ENCODE measurements at places on chromosomes 1 and 21. TPM values are rescaled to one million over a fixed set of nuclear protein-coding genes. Genes with fewer than 3 reads are reported as not detected.

Gene AADACL4
- not detected for total RNA-seq

Gene PRAMEF27
- not detected for total RNA-seq

DNA sequence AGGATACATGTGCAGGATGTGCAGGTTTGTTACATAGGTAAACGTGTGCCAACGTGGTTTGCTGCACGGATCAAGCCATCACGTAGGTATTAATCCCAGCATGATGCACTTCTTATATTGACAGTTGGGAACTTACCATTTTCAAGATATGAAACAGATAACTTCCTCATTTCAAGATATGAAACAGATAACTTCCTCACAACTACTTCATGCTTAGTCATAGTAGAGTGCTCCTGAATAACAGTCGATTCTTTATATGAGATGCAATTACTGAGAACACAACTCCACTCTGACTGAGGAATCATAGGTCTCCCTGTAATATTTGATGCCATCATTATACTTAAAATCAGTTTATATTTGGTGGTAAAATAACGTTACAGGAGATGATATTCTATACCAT, 1124.3 kb downstream of the AMY1C start:
- H3K27ac ChIP-seq, result no peak overlapping the region
- no peaks in the 10 kb centered on the region for H3K4me1 ChIP-seq
- H3K27me3 ChIP-seq, result no peaks in the 10 kb centered on the region
- DNase-seq, result no peak
- H3K36me3 ChIP-seq, result no peaks in the 10 kb centered on the region

DNA sequence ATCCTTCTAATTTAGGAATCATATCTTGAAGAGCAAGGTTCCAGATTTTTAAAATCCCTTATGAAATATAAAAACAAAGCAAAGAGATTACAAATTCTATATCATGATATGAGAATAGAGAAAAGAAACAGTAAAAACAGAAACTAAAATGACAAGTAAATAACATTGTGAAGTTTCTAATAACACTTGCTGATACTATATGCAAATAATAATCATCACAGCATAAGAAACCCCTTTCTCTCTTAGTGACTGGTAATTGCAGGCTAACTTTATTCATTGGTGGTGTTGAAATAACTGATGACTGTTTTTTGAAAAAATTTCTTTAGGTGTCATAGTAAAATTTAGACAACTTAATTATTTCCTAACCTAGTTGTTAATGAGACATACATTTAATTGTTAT, 281.6 kb downstream of the PLA2G4A start:
- no peaks in the 10 kb centered on the region for H3K36me3 ChIP-seq
- no peak for DNase-seq
- H3K27me3 ChIP-seq, result no peaks in the 10 kb centered on the region

- no peaks in the 10 kb centered on the region for H3K36me3 ChIP-seq
- no peak overlapping the region for H3K27ac ChIP-seq
- no peaks in the 10 kb centered on the region for H3K4me1 ChIP-seq
- H3K4me3 ChIP-seq, result no peak overlapping the region
- no peaks in the 10 kb centered on the region for H3K27me3 ChIP-seq
These were observed 299.9 kb downstream of the TM2D1 start for GRCh38 chr1:61425040-61425439.
